ENCODE measurements at places on chromosomes 5 and 9. TPM values are rescaled to one million over a fixed set of nuclear protein-coding genes. Genes with fewer than 3 reads are reported as not detected.

DNA sequence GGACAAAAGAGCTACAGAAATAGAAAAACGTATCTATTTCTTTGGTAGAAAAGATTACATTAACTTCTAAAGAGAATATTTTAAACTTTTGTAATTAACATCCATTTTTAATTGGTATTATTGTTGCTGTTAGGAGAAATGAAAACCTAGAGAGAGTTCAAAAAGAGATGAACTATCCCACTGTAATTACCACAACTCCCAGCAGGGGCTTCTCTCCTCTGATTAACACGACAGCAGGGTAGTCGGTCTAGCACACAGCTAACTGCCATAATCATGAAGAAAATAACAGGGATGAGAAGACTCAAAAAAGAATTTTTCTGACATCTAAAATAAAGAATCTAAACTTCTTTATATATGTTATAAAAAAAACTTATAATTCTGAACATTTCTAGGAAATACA lies 86.2 kb upstream of the CDH9 start:
- no peak overlapping the region for H3K4me3 ChIP-seq
- H3K4me1 ChIP-seq, result no peaks in the 10 kb centered on the region
- H3K36me3 ChIP-seq, result no peaks in the 10 kb centered on the region
- H3K27me3 ChIP-seq, result no peaks in the 10 kb centered on the region
- no peak for DNase-seq
- H3K27ac ChIP-seq, result no peak overlapping the region

GRCh38 chr5:168893283-168893682 lies 314.1 kb upstream of the PANK3 start:
- no peak for DNase-seq
- no peaks in the 10 kb centered on the region for H3K27me3 ChIP-seq
- H3K27ac ChIP-seq, result no peak overlapping the region

DNA sequence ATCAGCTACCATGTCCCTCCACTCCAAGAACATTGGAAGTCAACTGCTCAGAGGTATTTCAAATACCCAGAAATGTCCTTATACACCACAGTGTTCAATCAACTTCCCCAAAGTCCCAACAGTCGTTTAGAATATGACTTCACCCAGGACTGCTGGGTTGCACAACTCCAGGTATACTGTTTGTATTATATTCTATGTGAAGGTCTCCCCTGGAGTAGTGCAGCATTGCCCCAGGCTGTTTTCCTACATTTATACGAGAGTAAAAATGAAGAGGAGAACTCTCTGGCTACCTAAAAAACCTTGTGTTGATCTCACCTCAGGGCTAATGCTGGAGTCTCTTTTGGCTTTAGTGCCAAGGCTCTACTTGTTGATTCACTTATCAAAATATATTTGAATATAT lies 183.6 kb upstream of the MAP3K1 start:
- H3K27ac ChIP-seq, result no peak overlapping the region
- no peaks in the 10 kb centered on the region for H3K27me3 ChIP-seq
- H3K4me1 ChIP-seq, result no peaks in the 10 kb centered on the region
- H3K36me3 ChIP-seq, result no peaks in the 10 kb centered on the region
- no peak overlapping the region for H3K4me3 ChIP-seq
- no peak for DNase-seq

DNA sequence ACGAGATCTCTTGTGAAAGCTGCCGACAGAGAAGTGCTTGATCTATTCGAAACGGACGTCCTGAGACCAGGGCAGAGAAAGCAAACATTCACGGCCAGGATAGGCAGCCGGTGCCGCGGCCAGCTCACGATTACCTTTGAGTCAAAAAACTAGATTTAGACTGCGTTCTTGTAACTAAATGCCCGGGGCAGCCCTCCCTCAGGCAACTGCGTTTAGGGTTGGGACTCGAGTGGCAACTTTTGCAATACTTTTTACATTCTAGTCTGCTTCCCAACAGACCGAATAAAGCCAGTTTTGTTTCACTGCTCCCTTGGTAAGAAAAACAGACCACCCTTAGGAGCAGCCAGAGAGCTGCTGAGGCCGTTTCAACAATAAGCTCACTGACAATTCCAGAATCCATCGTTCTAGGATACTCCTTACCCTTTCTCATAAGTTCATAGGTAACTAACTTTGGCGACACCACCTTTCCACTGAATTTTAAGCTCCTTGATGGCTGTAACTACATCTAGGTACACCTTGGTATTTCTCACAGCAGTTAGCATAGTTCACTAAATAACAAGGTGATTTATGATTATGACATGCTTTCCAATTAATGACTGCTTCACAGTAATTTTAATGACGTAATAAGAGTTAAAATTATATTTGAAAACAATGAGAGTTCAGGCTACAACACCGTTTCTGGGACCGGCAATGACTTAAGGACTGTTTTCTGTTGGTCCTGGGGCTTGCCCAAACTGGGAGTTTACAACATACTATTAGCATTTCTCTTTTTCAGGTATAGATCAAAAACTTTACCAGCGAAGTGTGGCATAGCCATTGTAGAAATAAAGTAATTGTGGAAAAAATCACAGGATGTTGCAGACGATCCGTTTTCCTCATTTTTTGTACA lies 899 bp upstream of the RAPGEF6 start:
- H3K27me3 ChIP-seq, result no peaks in the 10 kb centered on the region
- H3K27ac ChIP-seq, result peak overlapping the region; percentile 98
- peak overlapping the region; percentile 85 for H3K4me3 ChIP-seq
- no peak for DNase-seq
- peaks cover 33% of the 10 kb centered on the region for H3K4me1 ChIP-seq

- peaks cover 6% of the 10 kb centered on the region for H3K4me1 ChIP-seq
- H3K27ac ChIP-seq, result no peak overlapping the region
- no peak overlapping the region for H3K4me3 ChIP-seq
- no peaks in the 10 kb centered on the region for H3K36me3 ChIP-seq
- no peak for DNase-seq
Observed at GRCh38 chr5:159913048-159913447, 3.2 kb upstream of the ADRA1B start.

- H3K36me3 ChIP-seq, result no peaks in the 10 kb centered on the region
- no peaks in the 10 kb centered on the region for H3K4me1 ChIP-seq
- no peaks in the 10 kb centered on the region for H3K27me3 ChIP-seq
Observed at GRCh38 chr5:77170-77501, 14.8 kb upstream of the PLEKHG4B start.

GRCh38 chr5:15704397-15704947 lies 204.5 kb downstream of the FBXL7 start:
- no peak overlapping the region for H3K27ac ChIP-seq
- no peak overlapping the region for H3K4me3 ChIP-seq
- no peaks in the 10 kb centered on the region for H3K27me3 ChIP-seq
- no peaks in the 10 kb centered on the region for H3K36me3 ChIP-seq

GRCh38 chr9:133098871-133099270 lies 22.2 kb downstream of the RALGDS start:
- H3K27me3 ChIP-seq, result no peaks in the 10 kb centered on the region
- H3K27ac ChIP-seq, result no peak overlapping the region
- no peak overlapping the region for H3K4me3 ChIP-seq
- no peak for DNase-seq

GRCh38 chr9:125629446-125629845 lies 77.6 kb downstream of the MAPKAP1 start:
- DNase-seq, result no peak
- H3K36me3 ChIP-seq, result no peaks in the 10 kb centered on the region
- H3K27me3 ChIP-seq, result no peaks in the 10 kb centered on the region
- peaks cover 24% of the 10 kb centered on the region for H3K4me1 ChIP-seq

- no peaks in the 10 kb centered on the region for H3K36me3 ChIP-seq
- no peak overlapping the region for H3K4me3 ChIP-seq
- no peaks in the 10 kb centered on the region for H3K27me3 ChIP-seq
- DNase-seq, result no peak
- no peaks in the 10 kb centered on the region for H3K4me1 ChIP-seq
- no peak overlapping the region for H3K27ac ChIP-seq
Observed at GRCh38 chr5:104045987-104046386, 483.4 kb upstream of the NUDT12 start.

- no peaks in the 10 kb centered on the region for H3K36me3 ChIP-seq
- no peak overlapping the region for H3K27ac ChIP-seq
- H3K27me3 ChIP-seq, result no peaks in the 10 kb centered on the region
- H3K4me1 ChIP-seq, result no peaks in the 10 kb centered on the region
Observed at GRCh38 chr9:112869917-112870316, 20.8 kb downstream of the SLC46A2 start.

- H3K27ac ChIP-seq, result no peak overlapping the region
- no peak for DNase-seq
- no peaks in the 10 kb centered on the region for H3K4me1 ChIP-seq
- no peaks in the 10 kb centered on the region for H3K36me3 ChIP-seq
- H3K27me3 ChIP-seq, result no peaks in the 10 kb centered on the region
Observed at GRCh38 chr5:134994560-134995156, 27.0 kb downstream of the CATSPER3 start.

DNA sequence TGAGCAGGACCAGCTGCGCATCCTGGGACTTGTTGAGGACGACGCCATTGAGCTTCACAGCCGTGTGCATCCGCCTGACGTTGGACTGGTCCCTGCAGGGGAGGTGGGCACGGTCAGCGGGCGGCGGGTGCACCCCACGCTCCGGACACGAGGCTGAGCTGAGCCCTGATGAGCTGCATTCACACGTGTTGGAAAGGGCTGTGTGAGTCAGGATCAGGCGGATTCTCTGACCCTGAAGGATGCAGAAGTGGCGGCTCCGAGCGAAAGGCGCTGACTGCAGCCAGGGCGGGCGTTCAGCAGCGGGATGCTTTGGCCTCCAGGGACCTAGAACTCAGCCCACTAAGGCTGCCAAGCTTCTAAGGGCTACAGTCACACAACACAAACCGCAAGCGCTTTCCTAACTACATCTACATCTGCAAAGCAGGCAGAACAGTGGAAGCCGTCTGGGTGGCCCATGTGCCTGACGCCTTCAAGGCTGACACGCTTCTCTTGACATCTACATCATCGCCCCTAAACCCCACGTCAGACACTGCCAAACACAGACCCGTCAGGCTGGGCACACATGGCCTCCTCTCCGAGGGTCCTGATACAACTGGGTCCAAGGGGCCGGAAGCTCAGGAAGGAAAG lies 44.9 kb downstream of the NKD2 start:
- no peaks in the 10 kb centered on the region for H3K4me1 ChIP-seq
- no peak overlapping the region for H3K27ac ChIP-seq
- H3K4me3 ChIP-seq, result no peak overlapping the region

DNA sequence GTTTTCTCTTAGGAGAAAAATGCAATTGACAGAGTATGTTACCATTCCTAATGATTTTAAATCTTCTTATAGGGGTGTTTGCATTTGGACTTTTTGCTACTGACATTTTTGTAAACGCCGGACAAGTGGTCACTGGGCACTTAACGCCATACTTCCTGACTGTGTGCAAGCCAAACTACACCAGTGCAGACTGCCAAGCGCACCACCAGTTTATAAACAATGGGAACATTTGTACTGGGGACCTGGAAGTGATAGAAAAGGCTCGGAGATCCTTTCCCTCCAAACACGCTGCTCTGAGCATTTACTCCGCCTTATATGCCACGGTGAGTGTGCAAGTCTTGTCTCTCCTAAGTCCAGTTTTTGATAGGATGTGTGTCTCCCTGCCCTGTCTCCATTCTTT lies 75.7 kb downstream of the BAAT start:
- DNase-seq, result no peak
- H3K27me3 ChIP-seq, result no peaks in the 10 kb centered on the region
- H3K4me3 ChIP-seq, result no peak overlapping the region
- peaks cover 7% of the 10 kb centered on the region for H3K4me1 ChIP-seq
- no peaks in the 10 kb centered on the region for H3K36me3 ChIP-seq

- no peaks in the 10 kb centered on the region for H3K4me1 ChIP-seq
- H3K27ac ChIP-seq, result no peak overlapping the region
- H3K36me3 ChIP-seq, result no peaks in the 10 kb centered on the region
Observed at GRCh38 chr5:66351813-66352212, 207.7 kb downstream of the SREK1 start.

DNA sequence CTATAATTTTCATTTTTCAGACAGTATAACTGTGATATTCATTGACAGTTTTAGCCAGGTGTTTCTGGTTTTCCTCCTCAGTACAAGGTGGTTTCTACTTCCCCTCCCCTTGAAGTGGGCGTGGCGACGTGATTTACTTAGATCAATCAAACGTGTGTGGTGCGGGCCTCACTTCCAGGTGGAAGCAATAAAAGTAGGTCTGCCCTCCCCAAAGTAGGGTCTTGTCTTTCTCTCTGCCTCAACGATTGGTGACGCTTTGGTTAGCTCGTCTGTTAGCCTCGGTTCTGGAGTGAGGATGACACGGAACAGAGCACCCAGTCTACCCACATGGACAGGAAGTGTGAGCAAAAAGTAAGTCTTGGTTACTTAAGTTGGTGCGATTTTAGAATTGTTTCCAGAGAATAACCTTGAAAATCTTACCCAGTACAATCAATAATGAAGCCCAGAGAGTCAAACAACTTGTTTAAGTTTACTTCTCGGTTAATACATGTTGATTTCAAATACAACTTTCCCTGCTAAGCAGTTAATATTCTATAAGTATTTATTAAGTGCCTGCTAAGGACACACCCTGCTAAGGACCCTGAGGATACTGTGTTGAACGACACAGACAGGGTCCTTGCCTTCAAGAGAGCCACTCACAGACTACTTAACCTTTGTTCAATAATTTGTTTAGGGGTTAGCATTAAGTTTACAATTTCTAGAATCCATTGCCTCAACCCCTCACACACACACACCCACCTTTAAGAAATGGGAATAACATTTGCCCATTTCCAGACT lies 48.4 kb downstream of the COX7C start:
- no peak overlapping the region for H3K4me3 ChIP-seq
- no peaks in the 10 kb centered on the region for H3K4me1 ChIP-seq
- H3K36me3 ChIP-seq, result no peaks in the 10 kb centered on the region
- no peaks in the 10 kb centered on the region for H3K27me3 ChIP-seq

GRCh38 chr5:139668064-139668880 lies 20.1 kb downstream of the CXXC5 start:
- no peak for DNase-seq
- no peaks in the 10 kb centered on the region for H3K27me3 ChIP-seq
- peaks cover 95% of the 10 kb centered on the region for H3K4me1 ChIP-seq
- no peaks in the 10 kb centered on the region for H3K36me3 ChIP-seq
- H3K4me3 ChIP-seq, result peak overlapping the region; percentile 43

GABRA6 gene
- not detected for total RNA-seq

TMEM174 gene
- not detected for total RNA-seq

SDHA gene
- 84.7 TPM for total RNA-seq

ZNF354B gene
- total RNA-seq, result 17.7 TPM

LMBRD2 gene
- 5.6 TPM for total RNA-seq

ABO gene
- total RNA-seq, result 17.2 TPM

FIBCD1 gene
- not detected for total RNA-seq

PRKAA1 gene
- total RNA-seq, result 69.0 TPM

GAS1 gene
- total RNA-seq, result 163 TPM

FBP2 gene
- not detected for total RNA-seq
